Motor neuron (in vitro differentiated cells): ENCODE measurements at places on chromosomes 12 and 14.

GRCh38 chr12:80881106-80881505, 56.6 kb downstream of the LIN7A start:
- ATAC-seq, result no peak

GRCh38 chr12:8018666-8019581, 13.6 kb upstream of the FOXJ2 start:
- ATAC-seq, result peak; percentile 66

GRCh38 chr12:111438481-111438880, 32.8 kb downstream of the SH2B3 start:
- ATAC-seq, result peak; percentile 39

DNA sequence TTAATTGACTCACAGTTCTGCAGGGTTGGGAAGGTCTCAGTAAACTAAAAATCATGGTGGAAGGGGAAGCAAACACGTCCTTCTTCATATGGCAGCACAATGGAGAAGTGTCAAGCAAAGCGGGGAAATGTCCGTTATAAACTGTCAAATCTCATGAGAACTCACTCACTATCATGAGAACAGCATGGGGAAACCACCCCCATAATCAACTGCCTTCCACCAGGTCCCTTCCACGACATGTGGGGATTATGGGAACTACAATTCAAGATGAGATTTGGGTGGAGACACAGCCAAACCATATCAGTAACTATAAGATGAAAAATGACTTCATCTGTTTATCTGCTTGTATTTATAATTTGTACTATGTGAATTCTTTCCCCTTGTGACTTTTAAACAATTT, 577.6 kb upstream of the MDGA2 start:
- no peak for ATAC-seq

- no peak for ATAC-seq
Observed at GRCh38 chr12:127987199-127987901, 279.6 kb upstream of the TMEM132C start.

GRCh38 chr12:91609283-91609682, 426.7 kb upstream of the DCN start:
- no peak for ATAC-seq

DNA sequence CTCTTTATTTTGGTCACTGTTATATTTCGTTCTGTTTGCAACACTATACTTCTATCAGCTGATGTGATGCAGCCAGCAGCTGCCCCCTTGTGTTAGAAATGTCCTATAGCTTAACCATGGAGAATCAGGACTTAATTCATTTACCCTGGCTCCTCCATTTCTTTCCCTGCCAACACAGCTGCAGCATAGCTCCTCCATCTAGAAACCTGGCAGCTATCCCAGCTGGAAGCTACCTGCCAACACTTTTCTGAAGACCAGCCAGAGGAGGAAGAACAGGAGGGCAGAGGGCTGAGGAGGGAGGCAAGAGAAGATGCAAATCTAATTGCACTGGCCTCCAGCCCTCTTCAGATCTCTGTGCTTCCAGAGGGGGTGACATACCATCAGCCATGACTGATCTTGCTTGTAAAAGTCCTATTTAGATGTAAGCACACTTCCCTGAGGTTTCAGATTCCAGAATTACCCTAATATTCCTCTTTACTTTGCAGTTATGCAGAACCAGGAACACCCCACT, 156.8 kb upstream of the TMEM260 start:
- peak; percentile 95 for ATAC-seq

DNA sequence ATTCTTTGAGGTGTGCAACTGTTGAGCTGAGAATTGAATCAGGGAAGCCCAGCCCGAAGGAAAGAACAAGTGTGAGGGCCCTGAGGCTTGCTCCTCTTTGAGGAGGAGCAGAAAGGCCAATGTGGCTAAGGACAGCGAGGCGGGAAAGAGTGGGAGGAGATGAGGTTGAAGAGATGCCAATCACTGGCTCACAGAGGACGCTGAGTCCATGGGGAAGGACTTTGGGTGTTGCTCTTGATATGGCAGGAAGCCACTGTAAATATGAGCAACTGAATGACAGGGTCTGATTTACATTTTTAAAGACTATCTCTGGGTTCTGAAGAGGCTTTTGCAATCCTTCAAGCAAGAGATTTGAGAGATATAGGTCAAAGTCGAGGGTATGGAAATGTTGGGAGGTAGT, 3.3 kb upstream of the APPL2 start:
- no peak for ATAC-seq

- ATAC-seq, result no peak
Observed at GRCh38 chr12:67442896-67443295, 173.7 kb downstream of the CAND1 start.

- ATAC-seq, result no peak
Observed at GRCh38 chr14:103574707-103575285, 12.0 kb downstream of the COA8 start.

DNA sequence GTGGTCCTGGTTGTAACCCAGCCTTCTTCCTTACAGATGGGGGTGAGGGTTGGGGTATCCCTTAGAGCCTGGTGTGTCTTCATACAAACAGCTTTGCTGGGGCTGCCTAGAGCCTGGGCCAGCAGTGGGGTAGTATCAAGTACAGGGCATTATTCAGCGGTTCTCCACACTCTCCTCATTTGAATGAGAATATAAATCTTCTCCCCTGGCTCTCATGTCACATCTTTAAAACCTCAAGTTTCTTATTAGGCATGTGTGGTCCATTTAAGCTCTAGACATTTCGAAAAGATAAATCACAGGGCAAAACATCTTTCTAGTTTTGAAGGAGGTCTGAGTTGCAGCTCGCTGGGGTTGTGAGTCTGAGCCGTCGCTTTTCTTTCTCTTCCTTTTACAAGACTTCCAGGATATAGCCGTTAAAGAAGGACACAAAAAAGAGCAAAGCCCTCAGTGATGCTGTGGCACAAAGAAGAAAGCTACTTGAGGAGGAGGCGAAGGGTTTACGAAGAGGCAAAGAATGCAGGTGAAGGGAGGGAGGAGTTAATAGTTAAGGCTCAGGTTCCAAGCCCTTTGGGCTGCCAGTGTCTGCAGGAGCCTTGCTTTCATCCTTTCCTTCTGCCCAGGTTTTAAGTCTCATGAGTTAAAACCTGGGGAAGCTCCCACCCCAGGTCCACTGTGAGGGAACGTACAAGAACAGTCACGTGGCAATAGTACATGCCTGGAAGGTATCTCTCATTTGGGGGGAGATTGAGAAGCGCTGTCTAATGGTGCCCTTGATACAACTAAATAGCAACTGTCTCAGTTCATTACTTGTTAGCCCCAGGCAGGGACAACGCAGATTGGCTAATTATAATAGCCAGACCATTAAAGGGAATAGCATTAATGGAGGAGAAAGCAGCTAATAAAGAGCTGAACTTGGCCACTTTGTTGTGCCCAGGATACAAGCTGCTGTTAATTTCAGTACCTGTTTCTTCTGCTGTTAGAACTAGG, 94.2 kb downstream of the ETV6 start:
- ATAC-seq, result peak; percentile 94

DNA sequence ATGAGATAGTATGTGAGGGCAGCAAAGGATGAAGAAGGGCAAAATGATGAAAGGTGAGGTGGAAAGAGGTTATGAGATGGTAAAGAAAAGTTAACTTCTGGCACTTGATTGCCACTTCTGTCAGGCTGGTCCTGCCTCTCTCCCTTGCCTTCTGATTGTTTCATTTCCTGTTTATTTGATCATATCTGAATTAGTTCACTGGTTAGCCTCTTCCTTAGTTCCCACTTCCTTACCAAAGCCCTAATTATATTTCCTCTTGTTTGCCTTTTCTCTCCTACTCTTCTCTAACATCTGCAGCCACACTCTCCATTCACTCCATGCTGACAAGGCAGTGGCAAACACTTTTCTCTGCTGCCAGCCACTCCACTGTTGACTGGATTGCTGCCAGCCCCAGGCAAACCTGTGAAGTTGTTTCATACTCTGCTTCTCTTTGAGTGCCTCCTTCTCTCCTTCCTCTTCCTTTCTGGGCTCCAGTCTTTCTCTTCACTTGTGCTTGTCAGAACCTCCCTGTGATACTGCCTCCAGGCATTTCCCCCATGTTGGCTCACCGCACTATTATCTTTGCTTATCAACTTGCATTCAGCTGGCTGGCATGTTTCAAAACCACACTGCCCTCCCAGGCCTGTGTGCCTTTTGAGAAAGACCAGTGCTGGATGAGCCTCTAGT, 8.1 kb downstream of the PNP start:
- no peak for ATAC-seq

DNA sequence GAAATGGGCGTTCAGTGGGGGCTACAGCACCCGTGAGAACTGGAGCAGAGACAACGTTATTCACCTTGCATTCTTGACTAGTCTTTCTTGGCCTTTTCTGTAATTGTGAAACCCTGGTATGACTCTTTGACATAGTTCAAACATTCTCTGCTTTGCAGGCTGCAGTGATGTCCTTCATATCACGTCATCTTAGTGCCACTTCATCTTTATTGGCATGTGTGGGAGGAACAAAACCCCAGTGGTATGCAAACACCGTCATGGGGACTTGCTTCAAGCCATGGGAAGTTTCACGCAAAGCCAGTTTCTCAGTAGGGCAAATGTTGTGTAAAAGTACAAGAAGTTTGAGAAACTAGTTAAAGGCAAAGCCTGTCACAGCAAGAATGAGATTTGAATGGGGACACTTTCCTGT, 20.2 kb upstream of the DUSP16 start:
- no peak for ATAC-seq

GRCh38 chr14:83461521-83461920, 1927.9 kb upstream of the SEL1L start:
- no peak for ATAC-seq

DNA sequence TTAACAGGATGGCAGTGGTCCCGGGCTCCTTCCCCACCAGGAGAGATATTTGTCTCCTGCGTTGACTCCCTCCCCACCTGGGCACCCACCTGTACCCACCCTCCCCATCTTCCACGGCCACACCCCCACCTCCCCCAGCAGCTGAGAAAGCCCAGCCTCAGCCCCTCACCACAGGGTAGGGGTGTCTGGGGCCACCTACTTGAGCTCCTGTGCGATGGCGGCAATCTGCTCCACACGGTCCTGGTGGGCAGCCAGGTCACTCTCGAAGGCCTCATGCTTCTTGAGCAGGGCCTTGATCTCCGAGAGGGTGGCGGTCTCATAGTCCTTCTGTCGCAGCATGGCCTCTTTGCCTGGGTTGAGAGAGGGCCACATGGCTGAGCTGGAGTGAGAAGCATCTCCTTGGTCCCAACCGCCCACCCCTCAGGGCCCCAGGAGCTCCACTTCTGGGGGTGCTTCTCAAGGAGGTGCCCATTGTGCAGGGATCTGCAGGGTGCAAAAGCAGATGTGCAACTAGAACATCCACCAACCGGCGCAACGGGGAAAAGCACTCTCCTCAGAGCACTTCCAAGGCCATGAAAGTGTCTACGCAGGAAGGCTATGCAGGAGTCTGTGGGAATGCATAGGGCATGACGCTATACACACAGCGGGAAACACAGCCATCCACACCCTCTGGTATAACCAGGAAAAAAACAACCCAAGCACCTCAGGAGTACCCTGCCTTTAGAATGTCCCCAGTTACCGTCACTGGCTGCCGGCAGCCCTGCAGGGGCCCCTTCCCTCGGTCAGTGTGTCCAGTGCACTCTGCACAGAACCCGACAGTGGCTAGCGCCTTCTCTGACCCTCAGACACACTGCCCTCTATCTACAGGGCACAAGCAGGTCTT, 92.6 kb upstream of the ZFP36L1 start:
- ATAC-seq, result no peak

DNA sequence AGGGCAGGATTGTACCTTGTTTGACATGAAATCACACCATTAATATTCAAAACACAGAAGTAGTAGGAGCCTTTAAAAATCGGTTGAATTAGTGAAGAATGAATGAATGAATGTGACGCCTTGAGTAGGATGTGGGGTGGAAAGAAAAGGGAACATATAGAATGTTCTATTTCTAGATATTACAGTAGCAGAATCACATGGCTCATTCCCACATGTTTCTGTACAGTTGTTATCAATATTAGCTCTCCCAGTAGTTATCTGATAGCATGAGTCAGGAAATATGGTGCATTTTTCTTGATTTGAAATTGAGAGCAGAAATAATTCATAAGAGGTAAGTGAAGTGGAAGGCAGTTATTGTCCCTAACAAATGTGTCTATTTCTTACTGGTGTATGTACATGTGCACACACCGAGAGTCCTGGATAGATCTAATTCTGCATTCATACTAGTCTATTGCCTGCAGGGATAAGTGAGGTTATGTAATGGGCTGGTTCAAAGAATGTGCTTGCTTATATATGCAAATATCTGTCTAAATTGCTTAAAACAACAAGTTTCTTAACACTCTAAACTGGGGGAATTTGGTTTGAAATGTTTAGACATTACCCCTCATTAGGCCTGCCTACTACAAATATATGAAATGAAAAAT, 245.4 kb downstream of the EFCAB11 start:
- ATAC-seq, result peak; percentile 96

DNA sequence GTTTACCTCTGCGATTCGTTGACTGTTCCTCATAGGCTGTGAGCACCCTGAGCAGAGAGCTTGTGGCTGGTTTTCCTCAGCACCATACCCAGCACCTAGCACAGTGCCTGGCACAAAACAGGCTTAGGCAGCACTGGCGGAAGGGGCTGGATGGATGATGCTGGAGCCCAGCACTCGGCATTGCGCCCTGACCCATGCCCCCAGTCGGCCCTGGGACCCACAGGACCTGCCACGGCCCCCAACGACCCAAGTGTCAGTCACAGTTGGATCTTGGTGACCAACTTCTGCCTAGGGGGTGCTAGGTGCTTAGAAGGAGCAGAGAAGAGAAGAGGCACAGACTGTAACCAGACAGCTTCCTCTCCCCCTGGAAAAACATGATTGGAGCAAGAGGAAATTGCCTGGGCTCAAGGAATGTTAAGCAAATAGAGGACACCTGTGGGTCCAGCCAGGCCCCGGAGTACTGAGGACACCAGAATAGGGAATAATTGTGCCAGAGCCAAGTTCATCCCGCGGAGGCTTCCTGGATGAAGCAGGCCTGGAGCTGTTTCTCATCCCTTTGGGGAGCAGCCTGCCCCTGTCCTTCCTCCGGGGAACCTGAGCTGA, 31.5 kb downstream of the DEGS2 start:
- no peak for ATAC-seq

DNA sequence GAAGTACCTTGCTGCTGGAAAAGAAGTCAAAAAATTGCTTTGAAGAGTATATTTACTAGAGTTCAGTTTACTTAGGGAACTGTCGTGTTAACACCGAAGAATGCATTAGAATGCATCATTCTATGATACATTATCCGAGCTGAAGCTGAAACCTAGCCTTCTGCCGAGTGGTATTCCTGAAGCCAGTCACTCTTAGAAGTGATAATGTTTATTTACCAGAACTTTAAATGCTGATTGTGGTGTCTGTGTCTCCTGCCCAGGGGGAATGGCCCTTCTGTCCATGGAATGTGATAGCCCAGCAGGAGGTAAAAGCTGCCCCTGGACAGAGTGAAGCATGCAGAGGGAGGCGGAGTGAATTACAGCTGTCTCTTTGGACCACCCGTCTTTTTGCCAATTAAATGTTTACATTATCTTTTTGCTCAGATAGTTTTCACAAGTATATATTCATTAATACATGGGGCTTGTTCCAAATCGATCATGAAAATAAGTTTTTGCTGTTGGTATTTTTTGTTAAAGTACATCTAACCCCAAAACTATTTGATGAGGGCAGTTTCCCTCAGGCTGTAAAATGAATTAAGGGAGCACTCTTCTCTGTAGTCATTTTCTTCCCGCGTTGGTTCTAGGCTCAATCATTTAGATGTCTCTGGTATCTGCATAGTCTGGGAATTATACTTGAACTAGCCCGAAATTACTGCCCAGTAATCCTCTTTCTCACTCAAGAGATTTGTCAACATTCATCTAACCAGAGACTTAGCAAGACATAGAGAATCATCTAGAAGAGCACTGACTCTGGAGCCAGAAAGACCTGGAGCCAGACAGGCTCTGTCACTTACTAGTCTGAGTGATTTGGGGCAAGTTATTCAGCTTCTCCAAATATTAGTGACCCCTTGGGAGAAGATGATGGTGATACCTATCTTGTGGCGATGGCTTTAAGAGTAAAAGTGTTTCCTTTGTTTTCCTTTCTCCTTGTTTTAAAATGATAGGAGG, 147.6 kb downstream of the CRADD start:
- ATAC-seq, result no peak
